ENCODE measurements at places on chromosomes 12 and 14.

DNA sequence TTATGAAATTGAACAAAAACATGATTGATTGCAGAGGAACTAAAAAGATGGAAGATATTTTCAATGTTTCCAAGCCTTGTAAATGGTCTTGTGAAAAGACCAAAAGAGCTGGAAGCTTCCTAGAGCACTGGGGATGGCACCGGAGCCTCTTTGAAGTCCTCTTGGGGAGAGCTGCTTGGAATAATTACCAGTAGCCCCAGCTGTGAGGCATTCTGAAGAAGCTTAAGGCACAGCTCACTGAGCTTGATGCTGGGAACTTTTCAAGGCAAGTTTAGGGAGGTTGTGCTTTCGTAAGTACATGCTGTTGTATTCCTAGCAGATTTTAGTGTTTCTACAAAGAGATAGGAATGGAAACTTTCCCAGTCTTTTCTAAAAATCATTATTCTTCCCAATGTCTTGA is 13.9 kb downstream of the PDZRN4 start:
- DNase-seq = no peak

DNA sequence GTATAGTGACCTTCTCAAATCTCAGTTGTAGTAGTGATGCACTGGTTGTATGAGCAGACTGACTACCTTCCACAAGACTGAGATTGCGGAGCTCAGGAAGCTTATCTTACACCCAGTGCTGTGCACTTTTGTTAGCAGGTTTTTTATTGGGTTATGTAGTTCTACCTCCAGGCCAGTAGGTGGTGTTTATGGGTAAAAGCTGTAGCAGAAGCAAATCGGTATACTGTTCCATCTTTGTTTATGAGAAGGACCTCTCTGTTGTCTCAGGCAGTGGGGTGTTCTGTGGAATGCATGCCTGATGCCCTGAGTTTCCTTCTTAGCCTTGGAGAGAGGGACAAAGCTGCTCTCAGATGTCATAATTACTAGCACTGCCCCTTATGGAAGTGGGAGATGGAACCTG is 217.8 kb downstream of the LRFN5 start:
- no peak for DNase-seq

DNA sequence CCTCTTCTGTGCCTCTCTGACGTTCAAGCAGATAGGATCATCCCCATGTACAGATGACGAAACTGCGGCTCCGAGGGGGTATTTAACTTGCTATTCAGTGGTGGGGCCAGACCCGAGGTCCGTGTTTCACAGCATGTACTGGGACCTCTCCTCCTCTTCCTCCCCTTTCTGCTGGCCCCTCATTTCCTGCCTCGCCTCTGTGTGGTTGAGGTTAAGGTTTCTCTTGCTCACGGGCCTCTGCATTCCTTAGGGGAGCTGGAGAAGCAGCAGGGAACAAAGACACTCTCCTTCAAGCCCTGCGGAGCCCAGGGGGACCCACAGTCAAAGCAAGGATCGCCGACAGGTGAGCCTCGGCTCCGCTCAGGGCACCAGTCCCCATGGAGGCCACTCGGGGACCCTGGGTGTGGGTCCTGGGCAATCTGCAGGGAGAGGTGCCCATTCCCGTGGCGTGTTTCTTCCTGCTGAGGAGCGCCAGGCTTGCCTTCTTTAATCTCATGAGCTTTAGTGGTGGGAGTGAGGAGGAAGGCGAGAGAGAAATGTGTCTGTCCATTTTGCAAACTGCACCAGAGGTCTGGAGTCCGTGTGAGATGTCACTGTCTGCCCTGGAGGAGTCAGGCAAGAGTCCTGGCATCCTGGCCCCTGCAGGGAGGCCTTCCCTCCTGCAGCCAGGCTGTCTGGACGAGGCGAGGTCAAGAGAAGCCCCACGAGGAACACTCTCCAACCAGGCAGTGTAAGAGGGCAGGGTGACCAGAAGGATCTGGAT is 45.0 kb downstream of the SLC6A12 start:
- no peak for DNase-seq

DNA sequence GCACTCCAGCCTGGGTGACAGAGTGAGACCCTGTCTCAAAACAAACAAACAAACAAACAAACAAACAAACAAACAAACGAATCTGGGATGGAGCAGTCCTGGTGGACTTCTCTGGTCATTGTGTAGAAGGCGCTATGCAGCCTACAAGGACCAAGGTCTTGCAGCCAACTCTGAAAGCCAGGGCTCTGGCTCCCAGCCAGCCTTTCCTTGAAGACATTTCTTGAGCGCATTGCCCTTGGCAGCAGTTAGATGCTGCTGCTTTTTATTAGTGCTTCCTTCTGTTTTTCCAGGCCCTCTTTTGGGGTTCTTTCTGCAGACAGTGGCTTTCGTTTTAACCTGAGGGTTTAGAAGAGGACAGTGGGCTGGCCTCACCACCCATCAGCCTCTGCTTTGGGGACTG is 20.2 kb downstream of the CCDC177 start:
- no peak for DNase-seq

- DNase-seq = no peak
Observed at GRCh38 chr14:93099196-93099595, 16.5 kb downstream of the ITPK1 start.

GRCh38 chr14:54564071-54564867 is 2.7 kb upstream of the SAMD4A start:
- DNase-seq = no peak

- no peak for DNase-seq
Observed at GRCh38 chr12:76445462-76445861, 97.2 kb upstream of the BBS10 start.

DNA sequence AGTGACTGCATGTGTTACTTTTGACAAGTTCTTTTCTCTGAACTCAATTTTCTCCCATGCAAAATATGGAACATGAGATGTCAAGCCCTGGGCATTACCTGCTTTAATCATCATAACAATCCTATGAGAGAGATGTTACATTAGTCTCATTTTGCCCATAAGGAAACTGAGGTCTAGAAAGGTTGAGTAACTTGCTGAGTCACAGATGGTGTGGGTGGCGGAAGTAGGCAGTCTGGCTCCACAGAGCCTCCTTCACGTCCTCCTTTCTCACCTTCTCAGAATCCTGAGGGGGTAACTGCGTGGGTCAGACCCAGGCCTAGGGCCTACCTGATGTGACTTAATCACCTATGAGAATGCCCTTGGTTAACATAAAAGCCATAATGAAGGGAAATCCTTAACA is 50.7 kb downstream of the TMTC1 start:
- DNase-seq = no peak

- DNase-seq = peak; percentile 59
Observed at GRCh38 chr12:51886021-51886710, 1.7 kb upstream of the ANKRD33 start.

DNA sequence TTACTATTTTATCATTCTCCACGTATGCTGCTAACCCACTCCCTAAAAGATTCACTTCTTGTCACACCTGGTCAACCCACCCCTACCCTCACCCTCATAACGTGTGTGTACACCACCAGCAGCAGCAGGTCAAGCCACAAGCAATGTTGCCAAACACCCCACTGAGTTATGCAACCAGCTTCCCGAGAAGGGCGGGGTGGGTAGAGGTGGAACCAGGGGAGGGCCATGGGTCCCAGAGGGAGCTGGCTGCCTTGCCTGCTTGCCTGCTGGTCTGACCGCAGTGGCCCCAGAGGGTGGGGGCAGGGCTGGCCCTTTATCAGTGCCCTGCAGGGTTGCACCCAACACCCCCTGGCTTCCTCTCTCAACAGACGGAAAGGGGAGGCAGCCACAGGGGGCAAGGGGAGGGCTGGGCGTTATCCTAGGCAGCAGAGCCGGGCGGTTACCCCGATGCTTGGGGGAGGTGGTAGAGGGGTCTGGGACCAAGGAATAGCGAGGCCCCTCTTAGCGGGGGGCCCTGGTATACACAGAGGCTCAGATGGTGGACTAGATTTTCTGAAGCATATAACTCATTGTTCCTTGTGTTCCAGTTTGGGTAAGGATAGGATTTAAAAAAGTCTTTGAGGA is 3.5 kb upstream of the NFE2 start:
- peak; percentile 74 for DNase-seq

- no peak for DNase-seq
Observed at GRCh38 chr14:42535397-42535796, 928.7 kb downstream of the LRFN5 start.
